Right lobe of liver (tissue), 6 donors: ENCODE measurements at places on chromosomes 1 and 21.

GRCh38 chr1:85576266-85576641, 4.3 kb upstream of the CCN1 start:
- DNase-seq = no peak

GRCh38 chr1:3119061-3119460, 50.1 kb downstream of the PRDM16 start:
- DNase-seq = no peak

GRCh38 chr21:28624626-28625025, 368.1 kb downstream of the LTN1 start:
- DNase-seq = no peak

DNA sequence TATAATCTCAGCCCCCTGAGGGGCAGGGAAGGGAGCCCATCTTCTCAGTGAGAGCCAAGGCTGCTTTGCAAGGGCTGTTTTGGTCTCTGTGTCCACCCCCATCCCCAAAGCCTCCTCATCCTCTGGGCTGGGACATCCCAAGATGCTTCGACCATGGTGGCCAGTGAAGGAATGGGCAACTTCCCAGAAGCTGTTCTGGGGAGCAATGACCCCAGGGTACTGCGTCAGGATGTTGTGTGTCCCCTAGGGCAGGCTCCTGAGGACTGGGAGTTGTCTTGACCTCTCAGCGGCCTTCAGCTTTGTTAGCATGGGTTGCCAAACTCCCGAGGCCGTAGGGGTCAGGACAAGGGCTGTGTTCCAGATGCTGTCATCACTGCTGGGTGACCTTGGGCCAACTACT, 238.4 kb upstream of the POU3F1 start:
- DNase-seq = no peak

- DNase-seq = no peak
These were observed 669 bp downstream of the KCNQ4 start for GRCh38 chr1:40784141-40784770.

DNA sequence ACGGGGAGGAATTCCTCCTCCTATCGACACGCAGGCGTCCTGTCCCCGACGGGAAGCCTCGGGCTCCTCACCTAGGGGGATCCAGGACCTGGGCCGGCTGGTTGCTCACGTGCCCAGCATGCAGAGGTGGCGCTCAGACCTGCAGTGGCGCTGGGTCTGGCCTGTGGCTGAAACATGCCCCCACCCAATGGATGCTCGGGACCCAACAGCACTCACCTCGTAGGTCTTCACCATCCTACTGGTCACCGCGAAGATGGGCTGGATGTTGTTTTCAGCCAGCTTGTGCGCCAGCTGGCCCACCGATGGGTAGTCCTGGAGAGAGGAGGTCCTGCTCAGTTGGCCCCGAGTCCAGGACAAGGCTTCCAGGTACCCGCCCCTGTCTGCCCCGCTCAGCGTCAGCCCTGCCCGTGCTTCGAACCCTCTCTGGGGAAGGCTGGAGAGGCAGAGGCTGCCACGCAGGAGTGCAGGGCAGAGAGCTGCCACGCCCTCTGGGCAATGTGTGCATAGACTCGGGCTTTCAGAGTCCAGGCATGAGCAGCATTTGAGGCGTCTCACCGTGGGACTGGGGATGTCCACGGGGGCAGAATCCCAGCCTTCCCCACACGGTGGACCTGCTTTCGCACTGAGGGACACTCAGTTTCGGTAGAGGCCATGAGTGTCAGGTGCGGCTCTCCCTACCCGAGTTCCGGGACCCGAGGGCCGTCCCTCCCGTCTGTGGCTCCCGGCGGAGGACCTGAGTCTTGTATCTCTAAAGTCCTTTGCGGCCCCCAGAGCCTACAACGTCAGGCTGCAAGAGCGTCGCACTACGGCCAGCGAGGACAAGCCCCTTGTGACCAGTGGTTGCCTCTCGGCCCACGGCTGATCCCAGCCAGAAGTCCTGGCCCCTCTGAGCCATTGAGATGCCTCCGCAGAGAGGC, 21.6 kb downstream of the ITGB2 start:
- no peak for DNase-seq

DNA sequence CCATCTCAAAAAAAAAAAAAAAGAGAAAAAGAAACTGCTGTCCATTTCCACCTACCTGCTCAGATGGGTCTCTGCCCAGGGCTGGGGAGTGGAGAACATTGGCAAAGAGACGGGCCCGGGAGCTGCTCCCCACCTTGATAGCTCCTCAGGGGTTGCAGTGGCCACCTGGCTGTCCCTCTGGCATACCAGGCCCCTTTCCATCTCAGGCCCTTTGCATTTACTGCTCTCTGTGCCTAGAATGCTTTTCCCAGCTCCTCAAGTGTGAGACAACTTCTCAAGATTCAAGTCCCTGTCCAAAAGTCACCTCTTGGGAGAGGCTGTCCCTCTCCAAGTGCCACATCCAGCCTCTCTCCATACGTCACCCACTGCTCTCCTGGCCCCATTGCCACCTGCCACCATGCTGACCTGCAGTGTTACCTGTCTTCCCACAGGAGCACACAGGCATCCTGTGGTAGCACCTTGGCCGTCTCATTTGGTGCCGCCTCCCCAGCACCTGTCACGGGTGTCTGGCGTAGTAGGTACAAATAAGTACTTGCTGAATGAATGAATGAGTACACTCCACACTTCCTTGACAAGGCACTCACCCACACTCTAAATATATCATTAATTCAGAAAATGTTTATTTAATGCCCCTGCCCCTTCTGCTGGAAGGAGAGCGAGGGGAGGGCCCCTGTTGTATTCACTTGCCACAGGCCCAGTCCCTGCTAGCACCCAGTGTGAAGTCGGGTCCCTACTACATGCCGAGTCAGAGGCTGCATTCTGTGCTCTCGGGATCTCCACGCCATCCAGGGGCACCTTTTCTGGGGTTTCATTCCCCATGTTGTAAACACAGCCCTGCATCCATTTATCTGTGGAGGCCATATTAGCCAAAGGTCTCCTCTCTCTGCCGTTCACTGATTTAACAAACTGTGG, 48.8 kb downstream of the DISP3 start:
- no peak for DNase-seq

GRCh38 chr1:106080608-106081325, 975.7 kb upstream of the PRMT6 start:
- peak; percentile 50 for DNase-seq

- no peak for DNase-seq
These were observed 88.6 kb upstream of the SPATA6 start for GRCh38 chr1:48560577-48560976.

DNA sequence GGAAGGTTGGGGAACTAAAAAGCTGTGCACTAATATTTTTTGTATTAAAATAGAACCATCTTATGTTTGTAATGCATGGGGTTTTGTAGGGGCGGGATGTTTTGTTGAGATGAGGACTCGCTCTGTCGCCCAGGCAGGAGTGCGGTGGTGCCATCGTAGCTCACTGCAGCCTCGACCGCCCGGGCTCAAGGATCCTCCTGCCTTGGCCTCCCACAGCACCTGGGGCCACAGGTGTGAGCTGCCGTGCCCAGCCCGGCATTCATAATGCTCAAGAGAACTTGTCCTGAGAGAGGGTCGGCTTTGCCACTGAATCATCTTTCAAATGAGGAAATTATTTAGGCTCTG, 3.0 kb upstream of the C1orf159 start:
- DNase-seq = no peak

DNA sequence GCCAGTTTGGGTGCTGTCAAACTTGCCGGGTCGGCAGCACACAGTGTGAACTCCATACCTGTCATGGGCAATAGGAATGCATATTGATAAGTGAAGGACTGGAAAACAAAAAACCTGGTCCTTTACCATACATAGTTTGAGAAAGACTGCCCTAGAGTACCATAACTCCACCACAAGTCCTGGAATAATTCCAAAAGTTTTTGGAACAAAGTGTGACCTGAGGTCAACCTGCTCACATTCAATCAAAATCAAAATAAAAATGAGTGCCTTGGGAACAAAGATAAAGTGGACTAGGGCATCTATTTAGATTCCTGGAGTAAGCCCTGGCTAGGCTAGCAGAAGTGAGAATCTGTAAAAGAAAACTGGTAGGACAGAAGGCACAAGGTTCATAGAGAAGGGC, 7.6 kb downstream of the PEX19 start:
- DNase-seq = no peak

GRCh38 chr1:99704356-99704816, 58.5 kb downstream of the PALMD start:
- no peak for DNase-seq

- DNase-seq = no peak
These were observed 1.7 kb upstream of the CTSE start for GRCh38 chr1:206025283-206025820.

GRCh38 chr1:152473887-152474537, 36.6 kb upstream of the LCE5A start:
- DNase-seq = no peak

GRCh38 chr1:9689971-9690381, 38.4 kb downstream of the PIK3CD start:
- peak; percentile 47 for DNase-seq

DNA sequence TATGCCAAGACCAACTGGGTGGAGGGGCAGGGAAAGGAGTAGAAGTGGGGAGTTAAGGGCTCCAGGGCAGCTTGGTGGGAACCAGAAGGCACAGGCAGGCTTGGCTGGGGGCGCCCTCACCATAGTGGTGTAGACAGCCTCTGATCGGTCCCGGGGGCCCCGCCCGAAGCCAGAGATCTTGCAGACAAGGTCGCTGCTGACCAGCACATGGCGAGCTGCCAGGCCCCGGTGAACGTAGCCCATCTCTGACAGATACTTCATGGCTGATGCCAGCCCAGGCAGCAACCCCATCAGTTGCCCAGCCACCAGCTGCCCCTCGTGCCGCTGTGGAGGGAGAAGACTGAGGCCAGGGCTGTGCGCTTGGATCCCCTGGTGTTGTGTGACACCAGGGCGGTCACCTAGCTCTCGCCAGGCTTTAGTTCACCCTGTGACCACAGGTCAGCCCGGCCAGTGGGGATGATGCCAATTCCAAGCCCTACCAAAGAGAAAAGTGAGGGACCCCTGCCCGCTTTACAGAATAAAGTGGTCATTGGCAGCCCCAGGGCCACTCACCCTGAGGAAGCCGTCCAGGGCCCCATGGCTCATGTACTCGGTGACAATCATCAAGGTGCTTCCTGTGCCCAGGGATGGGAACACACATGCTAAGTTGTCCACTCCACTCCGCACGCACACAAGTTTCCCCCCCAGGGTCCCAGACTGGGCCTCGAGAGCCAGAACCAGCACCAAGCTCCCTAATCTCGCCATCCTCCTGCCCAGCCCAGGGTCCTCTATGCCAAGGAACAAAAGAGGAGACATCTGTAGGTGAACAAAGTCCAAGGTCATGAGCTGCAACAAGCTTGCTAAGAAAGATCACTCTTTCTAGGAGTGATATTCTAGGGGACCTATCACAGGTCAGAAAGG, 28.2 kb downstream of the CDCA8 start:
- no peak for DNase-seq

DNA sequence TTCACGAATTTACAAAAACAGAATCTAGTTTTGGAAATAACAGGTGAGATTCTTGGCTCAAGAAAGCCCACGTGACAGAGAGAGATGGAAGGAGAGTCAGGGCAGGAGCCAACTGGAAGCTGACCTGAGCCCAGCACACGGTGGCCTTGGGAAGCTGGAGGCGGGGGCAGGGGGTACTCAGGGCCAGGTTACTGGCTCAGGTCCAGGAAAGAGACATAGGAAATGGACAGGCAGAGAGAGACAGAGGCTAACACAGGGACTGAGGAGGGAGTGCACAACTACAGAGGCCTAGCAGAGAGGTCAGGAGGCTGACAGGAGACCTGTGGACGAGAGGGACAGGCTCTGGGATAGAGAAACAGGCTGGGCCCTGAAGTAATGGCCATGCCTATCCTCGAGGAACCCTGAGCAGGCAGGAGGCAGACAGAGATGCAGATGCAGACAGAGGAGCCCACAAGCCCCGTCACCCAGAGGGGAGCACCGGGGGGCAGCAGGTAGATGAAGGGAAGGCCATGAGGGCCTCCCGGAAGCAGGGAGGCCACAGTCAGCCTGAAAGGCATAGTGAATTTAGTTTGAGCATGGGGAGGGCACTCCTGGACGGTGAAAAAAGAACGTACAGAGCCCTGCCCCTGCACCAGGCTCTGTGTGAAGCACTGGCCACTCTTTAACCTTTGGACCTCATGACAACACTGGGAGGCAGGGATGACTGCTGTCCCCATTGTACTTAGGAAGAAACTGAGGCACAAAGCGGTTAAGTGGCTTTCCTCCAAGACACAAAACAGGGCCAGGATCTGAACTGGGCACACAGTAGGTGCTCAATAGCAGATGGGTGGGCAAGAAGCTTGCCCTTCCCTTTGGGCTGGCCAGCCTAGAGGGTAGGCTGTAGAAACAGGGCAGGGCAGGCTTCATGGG, 230.1 kb downstream of the TRABD2B start:
- peak; percentile 27 for DNase-seq

- no peak for DNase-seq
These were observed 18.8 kb downstream of the SLC1A7 start for GRCh38 chr1:53123453-53124140.

DNA sequence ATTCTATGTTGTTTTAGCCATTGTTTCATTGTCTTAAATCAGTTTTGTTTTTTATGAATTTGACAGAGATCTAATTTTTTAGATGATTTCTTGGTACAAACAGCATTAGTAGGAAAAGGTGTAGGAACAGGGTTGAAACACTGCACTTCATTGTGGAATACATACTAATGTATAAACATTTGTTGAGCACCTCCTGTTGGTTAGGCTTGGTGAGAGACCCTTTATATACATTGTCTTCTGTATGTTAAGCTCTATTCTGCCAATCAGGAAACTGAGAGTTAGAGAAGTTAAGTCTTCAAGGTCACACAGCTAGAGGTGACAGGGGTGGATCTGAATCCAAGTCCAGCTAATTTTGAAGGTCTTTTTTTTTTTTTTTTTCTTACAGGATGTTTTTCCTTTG, 192.7 kb downstream of the VPS13D start:
- no peak for DNase-seq

DNA sequence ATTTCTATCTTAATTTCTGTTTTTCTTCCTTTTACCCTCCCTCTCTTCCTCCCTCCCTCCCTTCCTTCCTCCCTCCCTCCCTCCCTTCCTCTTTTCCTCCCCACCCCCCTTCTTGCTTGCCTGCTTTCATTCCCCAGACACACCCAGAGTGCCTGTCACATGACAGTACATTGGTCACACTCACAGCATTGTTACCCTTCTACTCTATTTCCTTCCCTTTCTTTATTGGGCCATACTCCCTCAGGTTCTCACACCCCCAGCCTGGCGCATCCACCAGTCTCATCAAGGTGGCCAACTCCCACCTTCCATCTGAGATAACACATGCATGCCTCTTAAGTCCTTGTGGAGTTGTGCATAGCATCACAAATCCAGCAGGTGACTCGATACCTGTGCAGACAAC, 10.9 kb downstream of the TMPRSS3 start:
- DNase-seq = no peak

GRCh38 chr1:61337981-61338848, 255.9 kb downstream of the NFIA start:
- peak; percentile 67 for DNase-seq

- DNase-seq = no peak
These were observed 16.7 kb downstream of the CD247 start for GRCh38 chr1:167501515-167502191.

- DNase-seq = no peak
These were observed 94.0 kb downstream of the DMRTB1 start for GRCh38 chr1:53552981-53553733.

GRCh38 chr21:35204125-35204524, 155.0 kb upstream of the RUNX1 start:
- DNase-seq = no peak
